ENCODE measurements at places on chromosomes 7 and 10. TPM values are rescaled to one million over a fixed set of nuclear protein-coding genes. Genes with fewer than 3 reads are reported as not detected.
A peak's percentile ranks its signal among the peaks of the same experiment; 100 is the strongest.

Gene UBE2D1
- polyA plus RNA-seq, result 17.1 TPM

Gene SDK1
- not detected for polyA plus RNA-seq

DNA sequence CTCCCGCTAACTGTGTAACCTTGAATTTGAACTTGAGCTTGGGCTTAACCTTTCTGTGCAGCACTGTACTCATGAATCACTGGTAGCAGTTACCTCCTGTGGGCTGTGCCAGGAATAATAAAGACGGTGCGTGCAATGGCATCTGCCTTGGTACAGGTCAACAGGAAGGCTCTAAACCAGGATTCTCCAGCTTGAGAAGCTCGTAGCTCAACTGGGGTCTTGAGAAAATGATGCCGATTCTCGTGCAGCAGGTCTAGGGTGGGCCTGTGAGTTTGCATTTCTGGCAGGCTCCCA lies 112.5 kb upstream of the ANLN start:
- no peaks in the 10 kb centered on the region for H3K27me3 ChIP-seq
- no peak overlapping the region for H3K4me3 ChIP-seq
- no peak overlapping the region for H3K27ac ChIP-seq
- peaks cover 8% of the 10 kb centered on the region for H3K4me1 ChIP-seq
- H3K36me3 ChIP-seq, result no peaks in the 10 kb centered on the region

Gene CYP2W1
- polyA plus RNA-seq, result not detected

Gene ARPC1A
- polyA plus RNA-seq, result 74.8 TPM

- H3K4me3 ChIP-seq, result peak overlapping the region; percentile 4
- H3K27ac ChIP-seq, result peak overlapping the region; percentile 98
- DNase-seq, result no peak
- no peaks in the 10 kb centered on the region for H3K36me3 ChIP-seq
Measured at GRCh38 chr10:47255033-47255813, 44.8 kb upstream of the GDF10 start.

GRCh38 chr7:44735403-44736165 lies 13.1 kb upstream of the ZMIZ2 start:
- no peaks in the 10 kb centered on the region for H3K36me3 ChIP-seq
- H3K4me1 ChIP-seq, result peaks cover 12% of the 10 kb centered on the region
- DNase-seq, result no peak
- no peaks in the 10 kb centered on the region for H3K27me3 ChIP-seq
- no peak overlapping the region for H3K4me3 ChIP-seq
- H3K27ac ChIP-seq, result no peak overlapping the region

- peaks cover 11% of the 10 kb centered on the region for H3K27me3 ChIP-seq
- H3K27ac ChIP-seq, result no peak overlapping the region
- DNase-seq, result peak; percentile 48
- H3K4me1 ChIP-seq, result peaks cover 19% of the 10 kb centered on the region
Measured at GRCh38 chr10:125061557-125062226, 98.7 kb downstream of the CTBP2 start.

DNA sequence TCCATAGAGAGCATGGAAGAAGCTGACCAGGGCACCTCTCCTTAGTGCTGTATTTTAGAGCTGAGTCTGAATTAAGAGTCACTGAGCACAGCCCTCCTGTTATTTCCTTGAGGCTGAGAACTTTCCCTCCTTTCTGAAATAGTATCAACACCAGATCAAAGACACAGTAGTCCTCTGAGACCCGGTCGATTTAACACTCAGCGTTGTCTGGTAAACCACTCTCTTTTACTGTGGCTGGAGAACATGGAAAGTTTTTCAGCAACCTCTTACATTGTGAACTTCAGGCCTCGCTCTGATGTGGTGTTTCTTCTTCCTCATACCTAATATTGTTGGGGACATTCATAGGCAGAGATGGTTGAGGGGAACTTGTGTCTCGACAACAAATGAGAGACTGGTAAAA lies 202.0 kb upstream of the MTPN start:
- H3K4me1 ChIP-seq, result peaks cover 29% of the 10 kb centered on the region
- peaks cover 14% of the 10 kb centered on the region for H3K36me3 ChIP-seq
- DNase-seq, result no peak
- no peaks in the 10 kb centered on the region for H3K27me3 ChIP-seq
- no peak overlapping the region for H3K27ac ChIP-seq
- no peak overlapping the region for H3K4me3 ChIP-seq

GRCh38 chr10:113967126-113967525 lies 76.5 kb upstream of the ADRB1 start:
- H3K36me3 ChIP-seq, result peaks cover 6% of the 10 kb centered on the region
- DNase-seq, result no peak
- H3K27me3 ChIP-seq, result peaks cover 14% of the 10 kb centered on the region

DNA sequence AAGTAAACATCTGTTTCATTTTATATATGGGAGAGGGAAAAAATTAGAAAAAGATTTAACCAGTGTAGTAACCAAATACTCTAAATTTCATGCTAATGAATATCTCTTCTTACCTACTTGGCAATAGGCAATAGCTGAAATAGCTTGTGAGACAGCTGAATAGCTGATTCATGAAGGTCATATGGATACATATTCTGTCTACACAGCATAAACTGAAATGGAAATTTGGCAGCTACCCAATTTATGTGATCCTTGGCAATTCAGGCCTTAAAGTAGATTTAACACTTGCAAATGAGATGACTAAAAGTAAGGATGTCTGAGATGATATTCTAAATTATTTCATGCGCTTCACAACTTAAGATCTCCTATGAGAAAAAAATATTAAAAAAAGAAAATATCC lies 261.2 kb upstream of the SEMA3A start:
- no peaks in the 10 kb centered on the region for H3K27me3 ChIP-seq
- no peaks in the 10 kb centered on the region for H3K36me3 ChIP-seq
- no peak overlapping the region for H3K27ac ChIP-seq
- H3K4me1 ChIP-seq, result no peaks in the 10 kb centered on the region
- DNase-seq, result no peak

DNA sequence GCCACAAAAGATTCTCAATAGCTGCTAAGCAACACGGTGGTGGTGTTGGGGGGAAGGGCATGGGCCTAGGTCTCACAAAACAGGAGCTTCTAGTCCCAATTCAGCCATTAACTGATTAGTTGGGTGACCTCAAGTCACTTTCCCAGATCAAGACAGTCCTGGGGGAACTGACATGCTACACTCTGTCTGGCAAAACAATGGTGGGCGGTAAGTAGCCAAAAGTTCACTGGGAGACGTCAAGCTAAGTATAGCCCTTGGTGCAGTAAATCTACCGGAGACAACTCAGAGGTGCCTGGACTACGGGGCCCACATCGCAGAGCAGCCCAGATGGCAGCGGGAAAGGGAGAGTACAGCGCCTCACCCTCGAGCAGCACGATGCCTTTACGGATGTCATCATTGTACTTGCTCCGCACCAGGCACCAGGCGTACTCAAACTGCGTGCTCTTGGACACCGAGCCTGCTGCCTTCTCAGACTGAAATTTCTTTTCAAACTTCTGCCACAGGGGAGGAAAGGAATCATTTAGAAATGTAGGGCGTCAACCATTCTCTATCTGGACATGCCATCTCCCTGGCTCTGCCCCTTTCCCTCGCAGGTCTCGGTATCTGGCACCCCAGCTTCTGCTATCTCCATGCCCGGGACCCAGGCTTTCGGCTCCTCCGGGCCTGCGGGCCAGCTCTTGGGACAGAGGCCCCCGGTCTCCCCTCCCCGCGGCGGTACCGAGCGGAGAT lies 1.1 kb downstream of the FIS1 start:
- peaks cover 28% of the 10 kb centered on the region for H3K36me3 ChIP-seq
- H3K27me3 ChIP-seq, result no peaks in the 10 kb centered on the region
- H3K4me1 ChIP-seq, result peaks cover 11% of the 10 kb centered on the region
- H3K4me3 ChIP-seq, result peak overlapping the region; percentile 97
- no peak for DNase-seq

Gene MRLN
- not detected for polyA plus RNA-seq

Gene LIPK
- polyA plus RNA-seq, result not detected

DNA sequence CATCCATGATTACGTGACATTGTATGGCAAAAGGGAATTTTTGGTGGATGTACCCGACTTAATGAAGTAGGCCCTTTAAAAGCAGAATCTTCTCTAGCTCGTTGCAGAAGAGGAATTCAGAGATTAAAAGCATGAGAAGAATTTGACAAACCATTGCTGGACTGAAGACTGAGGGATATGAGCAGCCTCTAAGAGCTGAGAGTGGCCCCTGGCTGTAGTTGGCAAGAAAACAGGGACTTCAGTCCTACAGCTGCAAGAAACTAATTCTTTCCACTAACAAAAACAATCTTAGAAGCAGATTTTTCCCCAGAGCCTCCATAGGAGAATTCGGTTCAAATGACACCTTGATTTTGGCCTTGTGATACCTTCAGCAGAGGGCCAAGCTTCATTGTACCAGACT lies 34.1 kb downstream of the MACC1 start:
- H3K27ac ChIP-seq, result no peak overlapping the region
- H3K4me3 ChIP-seq, result no peak overlapping the region
- H3K27me3 ChIP-seq, result no peaks in the 10 kb centered on the region
- no peaks in the 10 kb centered on the region for H3K36me3 ChIP-seq
- no peaks in the 10 kb centered on the region for H3K4me1 ChIP-seq

GRCh38 chr10:1048349-1048731 lies 579 bp downstream of the IDI1 start:
- H3K27ac ChIP-seq, result peak overlapping the region; percentile 99
- H3K36me3 ChIP-seq, result peaks cover 4% of the 10 kb centered on the region

GRCh38 chr10:53166325-53166724 lies 393.7 kb upstream of the MBL2 start:
- no peak for DNase-seq
- no peaks in the 10 kb centered on the region for H3K27me3 ChIP-seq
- no peak overlapping the region for H3K4me3 ChIP-seq

Gene PNLIPRP3
- polyA plus RNA-seq, result not detected

GRCh38 chr7:154767821-154768415 lies 235.0 kb downstream of the PAXIP1 start:
- no peaks in the 10 kb centered on the region for H3K36me3 ChIP-seq
- DNase-seq, result no peak
- no peak overlapping the region for H3K27ac ChIP-seq

DNA sequence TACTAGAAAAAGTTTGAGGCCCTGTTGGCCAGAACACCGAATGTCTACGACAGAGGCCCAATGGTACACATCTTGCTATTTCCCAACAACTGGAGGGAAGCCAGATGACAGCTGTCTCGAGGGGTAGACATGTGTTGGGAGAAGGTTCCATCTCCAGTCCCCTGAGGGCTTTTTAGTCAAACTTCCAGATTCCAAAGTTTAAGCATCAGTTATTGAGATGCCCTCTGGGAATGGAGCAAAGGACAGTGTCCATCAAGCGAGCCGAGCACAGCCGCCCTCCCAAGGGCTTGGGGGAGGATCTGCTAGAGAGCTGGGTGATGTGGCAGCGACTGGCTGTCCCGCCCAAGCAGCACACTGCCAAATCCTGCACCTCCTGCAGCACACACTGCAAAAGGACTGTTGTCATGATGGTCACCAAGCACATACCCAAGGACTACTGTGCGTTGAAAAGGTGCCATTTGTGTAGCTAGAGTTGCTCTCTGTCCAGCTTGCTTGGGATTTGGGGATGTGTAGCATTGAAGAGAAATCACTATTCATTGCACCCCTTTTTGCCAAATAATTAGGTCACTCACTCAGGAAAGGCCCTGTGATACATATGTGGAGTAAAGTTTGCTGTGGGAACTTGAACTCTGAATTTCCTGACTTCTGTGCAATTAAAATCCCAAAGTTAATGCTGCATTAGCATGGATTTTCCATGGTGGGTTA lies 164.6 kb downstream of the TRIL start:
- H3K36me3 ChIP-seq, result no peaks in the 10 kb centered on the region
- H3K4me1 ChIP-seq, result no peaks in the 10 kb centered on the region
- H3K27me3 ChIP-seq, result no peaks in the 10 kb centered on the region
- no peak overlapping the region for H3K4me3 ChIP-seq

DNA sequence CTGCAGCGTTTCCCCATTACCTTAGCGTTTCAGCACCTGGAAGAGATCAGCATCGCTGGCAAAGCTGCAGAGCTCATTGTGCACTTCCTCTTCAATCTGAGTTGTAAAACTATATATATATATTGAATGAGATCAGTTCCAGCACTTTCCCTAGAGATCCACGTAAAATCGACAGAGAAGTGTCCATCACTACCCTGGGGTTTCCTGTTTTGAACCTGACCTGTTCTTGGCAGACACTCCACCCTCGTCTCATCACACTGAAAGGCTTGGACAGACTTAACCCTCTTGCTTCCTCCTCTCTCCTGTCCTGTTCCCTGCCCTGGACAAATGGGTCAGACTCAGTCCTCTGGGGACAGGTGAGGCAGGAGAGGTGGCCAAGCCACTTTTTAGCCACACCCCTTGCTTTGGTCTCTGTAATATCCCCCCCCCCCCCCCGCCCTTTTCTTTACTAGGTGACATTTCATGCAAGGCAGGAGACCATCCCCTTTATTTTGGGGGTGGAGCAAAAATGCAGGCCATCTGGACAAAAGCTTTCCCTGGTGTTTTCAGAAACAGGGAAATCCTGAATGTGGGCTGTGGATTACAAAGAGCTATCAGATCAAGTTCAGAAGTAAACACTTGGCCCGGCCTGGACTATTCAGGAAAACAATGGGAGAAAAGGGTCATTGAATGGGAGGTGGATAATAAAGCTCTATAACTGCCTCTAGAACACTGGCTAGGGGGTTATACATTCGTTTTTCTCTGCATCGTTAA lies 83.7 kb upstream of the KDM7A start:
- H3K4me1 ChIP-seq, result peaks cover 53% of the 10 kb centered on the region
- no peak overlapping the region for H3K4me3 ChIP-seq
- no peak for DNase-seq
- H3K36me3 ChIP-seq, result no peaks in the 10 kb centered on the region
- H3K27ac ChIP-seq, result no peak overlapping the region

GRCh38 chr7:50056131-50056530 lies 36.9 kb downstream of the ZPBP start:
- H3K4me3 ChIP-seq, result no peak overlapping the region
- H3K4me1 ChIP-seq, result no peaks in the 10 kb centered on the region
- H3K36me3 ChIP-seq, result no peaks in the 10 kb centered on the region
- peaks cover 5% of the 10 kb centered on the region for H3K27me3 ChIP-seq
- no peak overlapping the region for H3K27ac ChIP-seq
- DNase-seq, result no peak

- H3K27me3 ChIP-seq, result peaks cover 23% of the 10 kb centered on the region
- no peak overlapping the region for H3K4me3 ChIP-seq
- H3K27ac ChIP-seq, result no peak overlapping the region
- no peaks in the 10 kb centered on the region for H3K4me1 ChIP-seq
Measured at GRCh38 chr10:13518076-13518692, 10.6 kb downstream of the BEND7 start.

DNA sequence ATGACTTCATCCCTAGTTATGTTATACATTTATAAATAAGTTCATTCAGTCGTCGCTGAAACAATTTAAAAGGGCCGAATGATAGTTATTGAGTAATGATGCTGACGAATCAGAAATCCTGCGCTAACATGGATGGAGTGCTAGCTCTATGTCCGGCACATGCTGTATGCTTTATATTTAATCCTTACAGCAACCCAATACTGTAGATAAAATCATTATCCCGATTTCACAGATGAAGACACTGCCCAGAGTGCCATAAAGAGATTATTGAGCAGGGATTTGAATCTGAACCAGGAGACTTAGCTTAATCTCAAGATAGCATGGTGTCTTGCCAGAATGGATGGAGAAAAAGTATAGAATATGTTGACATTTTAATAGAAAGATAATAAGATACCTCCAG lies 1.1 kb upstream of the ICA1 start:
- no peak overlapping the region for H3K27ac ChIP-seq
- H3K4me3 ChIP-seq, result peak overlapping the region; percentile 44
- peaks cover 54% of the 10 kb centered on the region for H3K27me3 ChIP-seq
- H3K4me1 ChIP-seq, result peaks cover 8% of the 10 kb centered on the region
